Left ventricle myocardium superior (tissue), 1 donor: ENCODE measurements at places on chromosomes 2 and 18.

DNA sequence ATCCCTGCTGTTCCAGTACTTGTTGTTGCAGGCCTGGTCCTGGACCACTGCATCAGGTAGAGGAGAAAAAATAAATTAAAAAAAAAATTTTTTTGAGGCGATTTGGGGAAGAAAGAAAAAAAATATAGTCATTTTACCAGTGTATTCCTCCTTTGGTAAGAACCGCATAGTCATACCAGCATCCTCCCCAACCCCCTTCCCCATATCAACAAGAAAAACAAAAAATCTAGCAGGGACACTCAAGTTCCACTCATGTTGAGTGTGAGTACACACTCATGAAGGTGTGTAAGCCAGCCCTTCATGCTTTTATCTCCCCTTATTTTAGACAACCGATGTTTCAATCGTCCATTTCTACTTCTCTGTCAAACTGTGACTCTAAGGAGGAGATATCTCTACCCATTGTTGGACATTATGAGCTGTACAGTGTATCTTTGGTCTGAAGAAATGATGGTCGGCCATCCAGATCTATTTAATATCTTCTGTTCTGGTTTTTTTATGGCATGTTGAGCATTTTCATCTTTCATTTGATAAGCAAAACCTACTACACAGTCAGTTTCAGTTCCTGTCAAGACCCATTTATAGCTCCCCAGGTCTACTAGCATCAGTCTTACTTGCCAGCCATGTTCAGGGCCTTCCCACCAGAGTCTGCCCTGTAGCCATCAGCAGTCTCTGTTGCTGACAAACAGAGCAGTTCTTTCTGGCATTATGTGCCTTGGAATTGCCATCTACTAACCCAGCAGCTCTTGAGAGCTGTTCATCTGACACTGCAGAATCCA, 20.0 kb downstream of the ELP2 start:
- no peak for DNase-seq

GRCh38 chr2:196123679-196124373, 47.6 kb downstream of the STK17B start:
- DNase-seq, result no peak

DNA sequence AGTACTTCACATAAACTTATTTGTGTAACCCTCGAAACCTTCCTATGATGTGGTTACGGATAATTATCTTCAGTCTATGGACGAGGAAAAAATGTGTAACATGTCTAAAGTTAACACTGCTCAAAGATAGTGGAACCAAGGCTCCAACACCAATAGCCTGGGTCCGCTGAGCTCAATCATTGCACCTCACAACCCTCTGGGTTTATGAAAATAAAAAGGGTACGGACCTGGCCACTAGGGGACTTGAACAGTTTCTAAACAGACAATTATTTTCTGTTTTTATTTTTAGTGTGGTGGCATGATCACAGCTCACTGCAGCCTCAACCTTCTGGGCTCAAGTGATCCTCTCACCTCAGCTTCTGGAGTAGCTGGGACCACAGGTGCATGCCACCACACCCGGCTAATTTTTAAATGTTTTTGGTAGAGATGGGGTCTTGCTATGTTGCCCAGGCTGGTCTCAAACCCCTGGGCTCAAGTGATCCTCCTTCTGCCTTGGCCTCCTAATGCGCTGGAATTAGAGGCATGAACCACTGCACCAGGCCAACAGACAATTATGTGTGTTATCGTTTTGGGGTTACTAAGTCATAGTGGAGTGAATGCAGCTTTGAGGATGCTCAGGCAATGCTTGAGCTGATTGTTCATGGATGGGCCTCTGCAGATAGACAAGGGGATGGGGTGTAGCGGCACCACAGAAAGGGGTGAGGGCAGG, 10.1 kb downstream of the CASP8 start:
- no peak for DNase-seq

- DNase-seq, result no peak
Observed at GRCh38 chr2:64934530-64934929, 54.7 kb upstream of the SLC1A4 start.

DNA sequence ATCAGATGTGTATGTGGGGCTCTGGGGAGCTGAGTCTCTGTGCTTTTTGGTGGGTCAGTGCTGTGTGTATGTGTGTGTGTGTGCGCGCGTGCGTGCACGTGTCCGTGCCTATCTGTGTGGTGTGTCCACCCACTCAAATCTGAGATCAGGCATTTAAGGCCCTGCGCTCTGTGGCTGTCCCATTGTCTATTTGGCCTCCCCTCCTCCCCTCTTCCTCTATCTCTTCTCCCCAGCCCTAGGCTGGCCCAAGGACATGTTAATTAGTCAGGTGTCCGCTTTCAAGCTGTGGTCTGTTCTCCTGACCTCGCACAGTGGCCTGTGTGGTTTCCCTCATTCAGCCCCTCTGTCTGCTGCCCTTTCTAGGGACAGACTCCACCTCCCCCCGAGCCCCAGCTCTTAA, 136.4 kb downstream of the DYSF start:
- no peak for DNase-seq

DNA sequence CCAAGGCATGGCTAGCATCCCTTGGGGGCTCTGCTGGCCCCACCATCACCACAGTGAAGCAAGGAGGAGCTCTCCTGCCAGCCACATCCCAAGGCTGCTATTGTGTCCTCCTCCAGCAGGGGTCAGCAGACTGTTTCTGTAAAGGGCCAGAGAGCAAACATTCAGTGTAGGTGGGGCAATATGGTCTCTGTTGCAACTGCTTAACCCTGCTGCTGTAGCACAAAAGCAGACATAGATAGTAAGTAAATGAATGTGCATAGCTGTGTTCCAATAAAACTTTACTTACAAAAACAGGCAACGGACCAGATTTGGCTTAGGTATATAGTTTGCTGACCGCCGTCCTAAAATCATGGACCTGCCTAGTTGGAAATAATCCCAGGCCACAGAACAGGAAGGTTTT, 36.4 kb upstream of the ZBTB7C start:
- peak; percentile 67 for DNase-seq

DNA sequence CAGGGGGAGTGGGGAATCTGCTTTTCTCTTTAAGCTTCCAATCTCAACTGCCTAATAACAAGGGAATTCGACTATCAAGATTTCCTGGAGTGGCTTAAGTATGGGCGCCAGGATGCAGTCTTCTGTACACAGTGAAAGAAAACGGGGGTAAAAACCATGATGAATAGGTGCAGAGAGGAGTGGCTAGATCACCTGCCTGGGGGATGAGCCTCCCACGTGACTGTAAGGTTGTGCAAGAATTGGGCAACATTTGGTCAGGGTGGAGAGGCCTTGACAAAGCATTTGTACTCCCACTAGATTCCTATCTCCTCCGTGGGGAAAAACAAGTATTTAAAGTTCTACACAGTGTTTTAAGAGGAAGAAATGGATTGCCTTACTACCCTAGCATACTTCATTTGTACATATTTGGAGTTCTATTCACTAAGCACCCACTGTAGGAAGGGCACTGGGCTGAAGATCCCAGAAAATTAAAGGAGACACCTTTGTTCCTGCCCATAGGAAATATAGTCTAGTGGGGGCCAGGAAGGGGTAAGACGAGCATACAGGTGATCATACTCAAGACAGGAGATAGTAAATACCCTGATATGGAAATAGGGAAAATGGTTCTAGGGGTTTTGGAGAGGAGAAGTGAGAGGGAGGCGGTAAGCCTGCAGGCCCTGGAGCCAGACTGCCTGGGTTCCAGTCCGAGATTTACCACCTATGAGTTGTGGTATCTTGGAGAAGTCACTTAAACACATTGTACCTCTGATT, 29.2 kb downstream of the EPAS1 start:
- no peak for DNase-seq

GRCh38 chr2:37471994-37472393, 127.6 kb downstream of the QPCT start:
- DNase-seq, result no peak

- no peak for DNase-seq
Observed at GRCh38 chr18:56235481-56236013, 402.8 kb downstream of the TXNL1 start.

DNA sequence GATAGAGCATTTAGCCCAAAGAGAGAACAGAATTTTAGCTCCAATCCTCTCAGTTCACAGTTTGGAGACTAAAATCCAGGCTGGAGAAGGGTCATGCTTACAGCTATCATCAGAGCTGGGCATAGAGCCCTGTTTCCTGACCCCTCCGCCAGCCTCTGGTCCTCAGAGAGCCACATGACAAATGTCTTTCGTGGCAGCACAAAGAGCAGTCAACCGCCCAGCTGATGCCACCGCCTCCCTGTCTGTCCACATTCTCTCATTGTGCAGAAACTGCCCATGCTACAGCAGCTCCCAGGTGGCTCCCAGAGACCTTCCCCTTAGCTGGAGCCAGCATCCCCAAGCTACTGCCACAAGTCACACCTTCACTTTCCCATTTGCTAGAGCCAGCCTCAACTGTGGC, 7.6 kb downstream of the KCNK3 start:
- no peak for DNase-seq

DNA sequence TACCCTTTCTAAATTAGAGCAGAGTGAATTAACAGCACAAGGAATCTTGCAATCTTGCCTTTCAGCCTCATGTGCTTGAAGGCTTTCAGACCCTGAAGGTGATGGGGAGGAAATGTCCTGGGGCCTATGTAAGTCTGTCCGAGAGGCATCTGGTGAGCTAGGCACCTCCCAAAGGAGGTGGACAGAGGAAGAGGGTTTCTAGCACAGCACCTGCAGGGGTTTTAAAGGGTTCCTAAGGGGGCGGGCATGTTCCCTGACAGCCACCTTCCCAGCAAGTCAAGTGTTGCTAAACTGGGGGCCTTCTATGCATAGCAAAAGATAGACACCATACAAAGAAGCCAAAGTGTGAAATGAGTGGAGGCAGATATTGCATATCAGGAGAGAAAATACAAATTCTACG, 88.5 kb downstream of the CDH2 start:
- DNase-seq, result no peak

- no peak for DNase-seq
Observed at GRCh38 chr2:240098349-240098748, 37.8 kb downstream of the COPS9 start.

GRCh38 chr2:74481961-74482800, 617 bp downstream of the CCDC142 start:
- peak; percentile 79 for DNase-seq

GRCh38 chr2:137644731-137645130, 319.5 kb upstream of the HNMT start:
- DNase-seq, result no peak

- no peak for DNase-seq
Observed at GRCh38 chr2:27907547-27907946, 17.0 kb downstream of the BABAM2 start.

GRCh38 chr18:58535340-58536201, 93.3 kb downstream of the ALPK2 start:
- DNase-seq, result no peak

DNA sequence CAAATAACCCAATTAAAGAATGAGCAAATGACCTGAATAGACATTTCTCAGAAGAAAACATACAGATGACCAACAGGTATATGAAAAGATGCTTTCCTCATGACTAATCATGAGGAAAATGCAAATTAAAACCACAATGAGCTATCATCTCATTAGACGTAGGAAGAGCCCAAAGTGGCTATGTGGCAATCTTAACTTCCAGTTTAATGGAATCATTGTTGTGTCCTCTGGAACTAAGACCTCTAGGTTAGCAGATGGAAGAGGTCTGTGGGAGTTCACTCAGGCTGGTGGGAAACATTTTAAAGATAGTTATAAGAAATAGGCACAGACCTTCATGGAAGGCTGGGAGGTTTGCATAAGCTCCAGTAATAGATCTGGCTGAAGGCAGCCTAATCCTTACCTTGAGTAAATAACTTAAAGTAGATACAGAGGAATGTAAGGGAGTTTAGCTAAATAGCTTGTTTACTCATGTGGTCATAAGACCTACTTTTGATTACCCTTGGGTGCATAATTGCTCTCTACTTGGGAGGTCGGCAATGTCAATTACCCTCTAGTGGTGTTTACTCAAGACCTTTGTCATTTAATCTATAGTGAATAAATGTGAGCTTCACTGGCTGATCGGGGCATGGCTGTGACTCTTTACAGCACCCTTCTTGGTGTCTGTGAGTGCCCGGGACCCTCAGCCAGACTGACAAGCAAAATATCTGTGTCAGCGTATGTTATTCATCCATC, 119.0 kb downstream of the GULP1 start:
- no peak for DNase-seq

DNA sequence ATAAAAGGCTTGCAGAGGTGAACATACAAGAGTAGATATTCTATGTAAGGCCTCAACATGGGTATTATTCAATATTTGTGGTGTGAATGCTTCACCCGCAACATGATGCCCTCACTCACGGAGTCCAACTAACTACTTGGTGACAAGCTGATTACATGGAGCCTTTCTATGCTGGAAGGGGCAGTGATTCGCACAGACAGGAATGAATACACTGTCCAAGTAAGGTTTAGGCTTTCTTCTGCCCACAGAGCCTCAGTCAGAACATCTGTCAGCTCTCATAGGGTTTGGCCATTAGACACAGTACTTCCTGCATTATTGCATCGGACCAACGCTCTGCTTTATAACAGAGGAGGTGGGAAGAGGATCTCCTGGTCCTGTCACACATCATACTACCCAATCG, 80.3 kb upstream of the SLC35G4 start:
- no peak for DNase-seq

GRCh38 chr2:121798617-121799016, 43.2 kb downstream of the TSN start:
- no peak for DNase-seq

GRCh38 chr2:44972771-44973535, 31.5 kb downstream of the SIX3 start:
- DNase-seq, result no peak

DNA sequence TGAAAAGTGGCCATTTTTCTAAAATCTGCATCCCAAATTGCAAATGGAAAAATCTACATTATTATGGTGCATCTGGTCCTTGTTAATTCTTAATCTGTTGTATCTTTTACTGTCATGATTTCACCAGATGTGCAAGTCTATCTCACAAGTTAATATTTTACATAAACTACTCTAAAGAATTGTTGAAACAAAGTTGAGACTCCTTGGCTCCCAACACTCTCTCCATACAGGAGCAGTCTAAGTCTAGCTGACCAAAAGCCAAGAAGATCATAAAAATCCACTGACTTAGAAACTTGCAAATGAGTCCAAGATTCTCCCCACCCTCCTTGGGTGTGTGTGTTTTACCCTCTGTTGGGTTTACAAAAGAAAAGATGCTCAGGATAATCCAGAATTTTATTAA, 85.1 kb downstream of the NCKAP5 start:
- DNase-seq, result no peak

DNA sequence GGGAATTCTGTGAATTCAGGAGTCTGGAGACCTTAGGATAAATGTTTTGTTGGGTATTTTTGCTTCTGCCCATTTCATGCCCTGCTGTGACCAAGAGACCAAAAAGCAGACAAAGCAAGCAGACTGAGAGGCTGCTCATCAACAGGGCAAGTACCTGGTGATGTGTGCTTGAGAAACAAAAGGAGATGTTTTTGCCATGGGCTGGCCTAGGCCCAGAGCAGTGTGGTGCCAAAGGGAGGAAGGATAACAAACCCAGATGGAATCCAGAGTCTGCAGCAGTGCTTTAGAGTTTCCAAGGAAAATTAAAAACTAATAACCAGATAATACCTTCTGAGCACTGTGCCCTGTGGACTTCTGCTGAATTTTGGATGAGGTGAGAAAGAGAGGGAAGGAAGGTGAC, 538.4 kb downstream of the STK39 start:
- no peak for DNase-seq
